ENCODE measurements at places on chromosomes 5 and 9. TPM values are rescaled to one million over a fixed set of nuclear protein-coding genes. Genes with fewer than 3 reads are reported as not detected.

GRCh38 chr9:126536841-126537465 is 76.8 kb upstream of the LMX1B start:
- no peak overlapping the region for H3K4me3 ChIP-seq
- no peak for DNase-seq
- peaks cover 37% of the 10 kb centered on the region for H3K27me3 ChIP-seq
- H3K36me3 ChIP-seq: no peaks in the 10 kb centered on the region
- no peak overlapping the region for H3K27ac ChIP-seq
- no peaks in the 10 kb centered on the region for H3K4me1 ChIP-seq

Gene ESM1
- total RNA-seq: 0.38 TPM

Gene SLC36A3
- total RNA-seq: not detected

Gene CCDC180
- 1.6 TPM for total RNA-seq

DNA sequence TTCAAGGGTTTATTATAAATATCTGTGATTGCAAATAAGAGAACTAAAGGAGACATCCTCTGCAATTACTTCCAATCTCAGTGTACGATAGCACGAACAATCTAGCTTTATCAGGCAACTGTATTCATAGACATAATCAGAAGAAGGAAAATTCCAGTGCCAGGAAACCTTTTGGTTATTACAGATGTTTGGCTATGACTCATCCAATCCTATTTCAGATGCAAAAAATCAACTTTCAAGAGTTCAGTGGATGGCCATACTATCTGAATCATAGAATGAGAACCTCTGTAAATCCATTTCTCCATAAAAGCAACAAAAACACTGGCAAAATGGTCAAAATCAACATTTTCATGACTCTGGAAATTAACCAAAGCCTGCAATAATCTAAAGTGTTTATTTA is 37.9 kb downstream of the GAS1 start:
- no peak for DNase-seq
- no peaks in the 10 kb centered on the region for H3K27me3 ChIP-seq
- H3K36me3 ChIP-seq: no peaks in the 10 kb centered on the region
- H3K4me3 ChIP-seq: no peak overlapping the region
- no peaks in the 10 kb centered on the region for H3K4me1 ChIP-seq

DNA sequence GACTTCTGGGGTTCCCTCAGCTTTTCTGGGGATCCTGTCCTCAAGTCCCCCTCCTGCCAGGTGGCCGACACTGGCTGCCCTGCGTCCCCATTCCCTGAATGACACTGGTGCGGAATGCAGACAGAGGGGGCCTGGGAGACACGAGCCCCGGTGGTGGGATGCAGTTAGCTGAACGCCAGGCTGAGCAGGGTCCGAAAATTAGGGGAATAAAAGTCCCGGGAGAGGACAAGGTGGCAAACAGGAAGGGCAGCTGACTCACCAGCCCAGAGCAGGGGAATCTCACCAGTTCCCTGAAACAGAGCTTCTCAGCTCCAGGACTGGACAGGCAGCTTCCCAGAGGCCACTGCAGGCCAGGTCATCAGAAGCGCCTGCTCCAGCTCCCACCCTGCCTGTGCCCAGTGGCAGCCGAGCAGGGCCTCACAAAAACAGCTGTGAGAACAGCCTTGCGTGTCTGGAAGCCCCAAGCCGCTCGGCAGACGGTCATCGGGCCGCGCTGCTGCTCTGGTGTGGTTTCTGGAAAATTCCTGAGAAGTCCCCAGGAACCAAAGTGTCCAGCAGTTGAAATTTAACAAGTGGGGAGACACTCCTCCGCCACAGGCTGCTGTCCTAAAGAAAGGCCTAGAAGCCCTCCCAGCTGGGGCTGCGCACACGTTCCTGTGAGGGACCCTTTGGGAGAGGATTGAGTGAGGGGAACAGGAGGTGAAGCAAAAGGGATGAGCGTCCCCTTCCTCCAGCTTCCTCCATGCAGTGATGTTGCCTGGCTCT is 47.6 kb upstream of the EXOC3 start:
- H3K4me1 ChIP-seq: peaks cover 17% of the 10 kb centered on the region
- peaks cover 3% of the 10 kb centered on the region for H3K27me3 ChIP-seq
- H3K36me3 ChIP-seq: no peaks in the 10 kb centered on the region
- no peak for DNase-seq
- no peak overlapping the region for H3K27ac ChIP-seq
- no peak overlapping the region for H3K4me3 ChIP-seq

GRCh38 chr9:28410411-28410810 is 837.1 kb upstream of the C9orf72 start:
- H3K4me1 ChIP-seq: no peaks in the 10 kb centered on the region

Gene PRELID1
- 105 TPM for total RNA-seq

Gene SLC44A1
- 13.8 TPM for total RNA-seq

Gene SLC25A48
- 0.05 TPM for total RNA-seq

Gene EPB41L4B
- 0.71 TPM for total RNA-seq

DNA sequence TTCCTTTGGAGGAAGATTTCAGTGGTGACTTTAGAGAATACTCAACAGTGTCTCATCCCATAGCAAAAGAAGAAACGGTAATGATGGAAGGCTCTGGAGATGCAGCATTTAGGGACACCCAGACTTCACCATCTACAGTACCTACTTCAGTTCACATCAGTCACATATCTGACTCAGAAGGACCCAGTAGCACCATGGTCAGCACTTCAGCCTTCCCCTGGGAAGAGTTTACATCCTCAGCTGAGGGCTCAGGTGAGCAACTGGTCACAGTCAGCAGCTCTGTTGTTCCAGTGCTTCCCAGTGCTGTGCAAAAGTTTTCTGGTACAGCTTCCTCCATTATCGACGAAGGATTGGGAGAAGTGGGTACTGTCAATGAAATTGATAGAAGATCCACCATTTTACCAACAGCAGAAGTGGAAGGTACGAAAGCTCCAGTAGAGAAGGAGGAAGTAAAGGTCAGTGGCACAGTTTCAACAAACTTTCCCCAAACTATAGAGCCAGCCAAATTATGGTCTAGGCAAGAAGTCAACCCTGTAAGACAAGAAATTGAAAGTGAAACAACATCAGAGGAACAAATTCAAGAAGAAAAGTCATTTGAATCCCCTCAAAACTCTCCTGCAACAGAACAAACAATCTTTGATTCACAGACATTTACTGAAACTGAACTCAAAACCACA is 67.4 kb downstream of the VCAN start:
- no peak overlapping the region for H3K4me3 ChIP-seq
- peaks cover 3% of the 10 kb centered on the region for H3K4me1 ChIP-seq
- no peaks in the 10 kb centered on the region for H3K36me3 ChIP-seq
- no peak for DNase-seq

DNA sequence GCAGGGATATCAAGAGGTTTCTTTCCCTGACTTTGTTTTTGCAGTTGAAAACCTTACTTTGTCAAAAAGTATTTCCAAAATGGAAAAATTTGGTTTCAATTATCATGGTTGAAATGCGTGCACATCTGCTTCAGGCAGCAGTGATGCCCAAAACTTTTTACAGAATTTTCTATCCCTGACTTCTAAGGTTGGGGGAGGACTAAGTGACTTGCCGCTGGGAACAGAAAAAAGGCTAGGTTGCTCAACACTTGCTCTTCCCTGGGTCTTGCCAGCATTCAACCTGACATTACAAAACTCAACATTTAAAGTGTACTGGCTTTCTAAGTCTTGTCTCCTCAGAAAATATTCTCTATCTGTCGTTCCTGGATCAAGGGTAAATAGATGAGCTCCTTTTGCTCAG is 4.7 kb downstream of the KLHL3 start:
- no peaks in the 10 kb centered on the region for H3K27me3 ChIP-seq
- no peaks in the 10 kb centered on the region for H3K36me3 ChIP-seq
- no peak overlapping the region for H3K27ac ChIP-seq

- no peak overlapping the region for H3K27ac ChIP-seq
- no peaks in the 10 kb centered on the region for H3K4me1 ChIP-seq
- H3K4me3 ChIP-seq: no peak overlapping the region
- H3K36me3 ChIP-seq: no peaks in the 10 kb centered on the region
- H3K27me3 ChIP-seq: no peaks in the 10 kb centered on the region
Observed at GRCh38 chr9:96115836-96116235, 186.1 kb downstream of the HSD17B3 start.

DNA sequence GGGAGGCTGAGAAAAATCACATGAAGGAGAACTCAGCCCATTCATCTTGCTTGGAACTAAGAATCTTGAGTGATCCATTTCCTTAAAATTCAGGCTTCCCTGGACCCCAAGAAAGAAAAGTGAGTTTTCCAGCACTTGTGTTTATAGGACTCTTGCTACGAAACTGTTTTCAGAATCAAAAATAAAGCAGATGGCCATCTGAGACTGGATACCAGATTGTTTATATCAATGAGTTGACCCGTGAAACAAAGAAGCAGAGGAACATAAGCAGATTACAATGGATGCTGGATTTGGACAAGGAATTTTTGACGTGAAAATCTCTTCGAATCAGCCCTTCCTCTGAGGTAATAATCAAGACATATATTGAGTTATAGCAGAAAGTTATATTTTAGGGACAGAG is 223.2 kb downstream of the SYK start:
- H3K36me3 ChIP-seq: no peaks in the 10 kb centered on the region
- H3K4me1 ChIP-seq: no peaks in the 10 kb centered on the region

Gene GRAMD2B
- total RNA-seq: 14.8 TPM

Gene OLFML2A
- total RNA-seq: 2.9 TPM

Gene TAF1L
- not detected for total RNA-seq

- H3K27me3 ChIP-seq: no peaks in the 10 kb centered on the region
- no peaks in the 10 kb centered on the region for H3K4me1 ChIP-seq
- H3K4me3 ChIP-seq: no peak overlapping the region
- no peak overlapping the region for H3K27ac ChIP-seq
- no peak for DNase-seq
Observed at GRCh38 chr5:86232246-86232645, 385.5 kb upstream of the COX7C start.

Gene CARD9
- total RNA-seq: 2.8 TPM

GRCh38 chr5:41629897-41630296 is 119.5 kb upstream of the PLCXD3 start:
- no peaks in the 10 kb centered on the region for H3K36me3 ChIP-seq
- DNase-seq: no peak
- no peak overlapping the region for H3K27ac ChIP-seq
- no peak overlapping the region for H3K4me3 ChIP-seq

Gene MTAP
- total RNA-seq: 20.8 TPM

Gene ACTL7A
- not detected for total RNA-seq

DNA sequence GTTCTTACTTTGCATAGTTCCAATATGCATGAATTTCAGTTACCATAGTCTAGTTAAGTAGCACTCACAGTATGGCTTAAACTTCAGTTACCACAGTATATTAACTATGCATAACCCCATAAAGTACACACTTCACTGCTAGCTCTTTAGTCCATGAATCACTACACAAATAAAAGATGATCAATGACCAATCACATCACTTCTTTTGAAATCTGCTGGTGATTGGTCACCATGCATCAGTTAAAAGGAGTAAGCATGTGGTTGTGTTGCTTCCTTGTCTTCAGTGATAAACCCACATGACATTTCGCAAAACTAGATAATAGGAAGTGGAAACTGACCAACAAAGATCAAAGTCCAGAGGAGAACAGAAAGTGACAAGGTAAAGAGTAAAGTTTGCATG is 79.0 kb downstream of the TAF11L14 start:
- H3K36me3 ChIP-seq: no peaks in the 10 kb centered on the region
- H3K4me3 ChIP-seq: no peak overlapping the region
- no peak for DNase-seq
- H3K4me1 ChIP-seq: no peaks in the 10 kb centered on the region

Gene PTTG1
- 179 TPM for total RNA-seq

Data from thymus (tissue), 14 donors.